ENCODE measurements at places on chromosomes 1 and 21.

GRCh38 chr1:101261623-101262022 lies 24.8 kb downstream of the S1PR1 start:
- no peak for DNase-seq

DNA sequence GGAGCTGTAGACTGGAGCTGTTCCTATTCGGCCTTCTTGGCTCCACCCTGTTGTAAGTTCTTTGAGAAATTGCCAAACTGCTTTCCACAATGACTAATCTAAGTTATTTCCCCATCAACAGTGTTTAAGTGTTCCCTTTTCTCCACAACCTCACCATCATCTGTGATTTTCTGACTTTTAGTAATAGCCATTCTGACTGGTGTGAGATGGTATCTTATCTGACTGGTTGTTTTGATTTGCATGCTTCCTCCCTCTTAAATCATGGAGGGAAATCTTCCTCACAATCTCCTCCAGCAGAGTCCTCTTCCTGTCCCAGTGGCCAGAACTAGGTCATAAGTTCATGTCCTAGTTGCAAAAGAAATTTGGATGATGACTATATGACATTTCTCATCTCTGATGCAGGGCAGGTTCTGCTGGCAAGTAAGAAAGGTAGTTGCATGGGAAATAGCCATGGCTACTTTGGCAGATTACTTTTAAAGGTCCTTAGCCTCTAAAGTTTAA lies 294.0 kb downstream of the LRRC40 start:
- DNase-seq, result no peak

- DNase-seq, result no peak
These were observed 45.5 kb downstream of the CACHD1 start for GRCh38 chr1:64515427-64515826.

DNA sequence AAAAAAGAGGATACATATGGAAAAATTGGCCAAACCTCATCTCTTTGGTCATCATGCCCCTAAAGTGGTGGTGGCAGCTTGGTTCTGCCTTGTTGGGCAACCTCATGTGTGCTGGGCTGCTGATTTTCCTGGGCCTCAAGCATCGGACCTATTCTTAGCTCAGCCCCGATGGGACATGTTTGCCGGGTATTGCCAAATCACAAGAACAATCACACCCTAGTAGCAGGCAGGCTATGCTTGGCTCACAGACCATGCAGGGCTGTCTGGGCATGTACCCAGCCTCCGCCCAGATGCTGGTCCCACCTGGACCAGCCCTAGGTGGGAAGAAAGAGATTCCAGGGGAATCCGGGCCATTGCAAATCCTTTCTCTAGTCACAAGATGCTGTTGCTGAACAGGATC lies 189.4 kb upstream of the FGGY start:
- no peak for DNase-seq

- DNase-seq, result no peak
These were observed 83.4 kb downstream of the PDE9A start for GRCh38 chr21:42736646-42737350.

DNA sequence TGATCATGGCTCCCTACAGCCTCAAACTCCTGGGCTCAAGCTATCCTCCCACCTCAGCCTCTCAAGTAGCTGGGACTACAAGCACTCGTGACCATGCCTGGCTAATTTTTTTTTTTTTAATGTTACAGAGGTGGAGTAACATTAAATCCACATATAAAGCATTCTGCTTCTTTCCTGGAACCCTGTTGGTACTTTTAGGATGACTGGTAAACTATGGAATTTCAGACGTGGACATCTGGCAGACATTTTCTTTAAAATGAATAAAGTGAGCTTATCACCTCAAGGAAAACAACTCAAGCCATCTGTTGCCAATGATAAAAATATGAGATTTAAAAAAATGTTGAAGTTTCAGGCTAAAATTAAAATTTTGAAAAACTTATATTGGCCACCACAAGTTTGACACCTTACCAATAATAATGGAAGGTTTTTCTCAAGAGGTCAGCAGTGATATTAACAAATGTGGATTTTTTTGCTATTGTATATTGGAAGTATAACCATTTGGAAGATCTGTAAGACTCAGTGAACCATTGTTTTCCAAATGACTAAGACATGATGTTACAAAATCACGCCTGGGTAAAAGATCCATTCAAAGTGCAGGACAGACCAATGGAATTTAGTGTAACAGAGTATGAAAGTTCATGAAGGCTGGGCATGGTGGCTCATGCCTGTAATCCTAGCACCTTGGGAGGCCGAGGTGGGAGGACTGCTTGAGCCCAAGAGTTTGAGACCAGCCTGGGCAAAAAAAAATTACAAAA lies 52.7 kb upstream of the EIF4G3 start:
- no peak for DNase-seq

GRCh38 chr1:89553157-89553556 lies 28.5 kb downstream of the LRRC8B start:
- no peak for DNase-seq

Measured in stimulated activated CD4-positive, alpha-beta T cell treated with anti-CD3 and anti-CD28 coated beads, Interleukin-12 subunit alpha, Interleukin-12 subunit beta, amount 100 ng/mL, for 4 hours (primary cell).